ENCODE measurements at places on chromosomes 6 and 20.
A peak's percentile ranks its signal among the peaks of the same experiment; 100 is the strongest.

DNA sequence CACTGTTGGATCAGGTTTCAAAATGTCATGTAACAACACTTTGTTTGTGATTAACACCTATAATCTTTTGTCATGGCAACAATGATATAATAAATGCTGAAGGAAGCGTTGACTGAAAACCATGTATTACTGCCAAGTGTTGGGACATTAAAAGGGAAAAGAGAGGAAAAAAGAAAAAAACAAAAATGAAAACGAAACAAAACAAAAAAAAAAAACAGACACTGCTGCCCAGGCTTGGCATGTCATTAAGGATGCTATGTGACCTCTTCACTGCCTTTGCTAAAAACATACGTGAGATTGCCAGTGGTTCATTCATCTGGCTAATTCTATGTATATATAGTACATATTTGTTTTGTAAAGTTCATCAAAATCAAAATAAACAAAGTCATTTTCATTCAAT is 516.7 kb upstream of the RNF217 start:
- DNase-seq: no peak

DNA sequence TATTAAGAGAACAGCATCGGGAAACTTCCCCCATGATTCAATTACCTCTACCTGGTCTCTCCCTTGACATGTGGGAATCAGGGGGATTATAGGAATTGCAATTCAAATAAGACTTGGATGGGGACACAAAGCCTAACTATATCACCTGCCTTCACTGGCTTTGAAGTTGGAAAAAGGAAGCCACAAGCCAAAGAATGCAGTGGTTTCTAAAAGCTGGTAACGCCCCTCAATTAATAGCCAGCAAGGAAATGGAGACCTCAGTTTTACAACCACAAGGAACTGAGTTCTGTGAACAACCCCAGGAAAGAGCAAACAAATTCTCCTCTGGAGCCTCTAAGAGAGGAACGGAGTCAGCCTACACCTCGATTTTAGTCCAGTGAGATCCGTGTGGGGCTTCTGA is 244.1 kb downstream of the TFAP2A start:
- DNase-seq: no peak

DNA sequence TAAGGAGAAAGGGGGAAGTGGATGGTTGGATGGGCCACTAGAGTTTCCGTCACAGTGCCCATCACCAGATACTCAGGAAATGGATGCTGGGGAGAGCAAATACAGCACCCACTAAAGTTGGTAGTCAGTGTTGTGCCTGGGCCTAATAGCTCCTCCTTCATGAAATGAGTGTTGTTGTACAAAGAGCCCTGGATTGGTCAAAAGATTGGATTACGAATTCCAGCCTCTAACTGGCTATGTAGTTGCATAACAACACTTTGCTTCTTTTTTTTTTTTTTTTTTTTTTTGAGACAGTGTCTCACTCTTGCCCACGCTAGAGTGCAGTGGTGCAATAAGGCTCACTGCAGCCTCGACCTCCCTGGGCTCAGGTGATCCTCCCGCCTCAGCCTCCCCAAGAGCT is 27.4 kb downstream of the KCNG1 start:
- DNase-seq: no peak

DNA sequence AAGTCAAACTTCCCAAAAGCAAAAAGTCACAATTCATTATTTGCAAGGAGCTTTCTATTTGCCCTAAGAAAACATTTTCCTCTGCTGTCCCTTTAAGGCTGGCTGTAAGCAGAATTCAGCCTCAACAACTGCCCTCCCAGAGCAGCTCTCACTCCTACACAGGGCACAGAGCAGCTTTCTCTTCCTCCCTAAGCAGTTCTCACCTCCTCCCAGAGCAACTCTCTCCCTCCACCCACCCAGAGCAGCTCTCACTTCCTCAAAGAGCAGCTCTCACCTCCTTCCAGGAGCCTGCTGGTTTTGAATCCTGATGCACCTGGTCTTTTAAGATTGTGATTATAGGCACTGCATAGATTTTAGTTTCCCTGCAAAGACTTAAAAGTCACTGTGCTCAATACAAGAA is 120.6 kb upstream of the TMEM181 start:
- DNase-seq: no peak

DNA sequence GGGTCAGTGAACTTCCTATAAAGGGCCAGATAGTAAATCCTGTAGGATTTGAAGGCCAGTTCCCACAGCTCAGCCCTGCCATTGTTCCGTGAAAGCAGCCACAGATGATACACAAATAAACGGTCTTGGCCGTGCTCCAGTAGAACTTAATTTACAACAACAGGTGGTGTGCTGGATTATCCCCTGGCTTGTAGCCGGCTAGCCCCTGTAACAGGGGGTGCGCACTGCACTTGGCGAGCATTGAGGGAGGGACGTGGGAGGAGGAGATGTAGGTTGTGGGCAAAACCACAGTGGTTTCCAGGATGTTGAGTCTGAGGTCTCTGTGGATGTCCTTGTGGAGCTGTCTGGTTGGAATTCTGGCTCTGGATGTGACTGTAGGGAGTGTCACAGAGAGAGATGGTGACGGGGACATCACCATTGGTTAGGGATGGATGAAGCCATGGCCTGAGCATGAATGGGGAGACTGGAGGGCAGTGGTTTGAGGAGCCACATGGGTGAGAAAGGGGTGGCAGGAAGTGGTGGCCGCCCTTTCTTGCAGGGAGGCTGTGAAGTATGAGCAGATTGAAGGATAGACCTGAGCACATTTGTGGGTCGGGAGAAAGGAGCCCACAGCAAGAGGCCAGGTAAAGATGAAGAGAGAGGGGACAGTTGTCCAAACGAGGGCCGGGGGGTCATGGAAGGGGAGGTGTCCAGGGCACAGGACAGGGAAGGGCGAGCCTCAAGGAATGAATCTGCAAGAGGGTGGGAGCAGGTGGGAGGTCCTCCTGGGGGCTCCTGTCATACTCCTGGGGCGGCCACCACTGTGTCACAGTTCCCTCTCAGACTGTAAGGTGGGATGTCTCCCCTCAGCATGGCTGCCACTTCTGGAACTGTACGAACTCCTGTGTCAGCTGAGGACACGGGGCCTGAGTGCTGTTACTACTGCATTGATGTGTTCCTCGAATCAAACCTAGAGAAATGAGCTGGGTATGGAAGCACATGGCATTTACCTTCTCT is 53.6 kb downstream of the CDH26 start:
- DNase-seq: no peak

GRCh38 chr6:46773201-46773855 is 19.9 kb upstream of the MEP1A start:
- no peak for DNase-seq

DNA sequence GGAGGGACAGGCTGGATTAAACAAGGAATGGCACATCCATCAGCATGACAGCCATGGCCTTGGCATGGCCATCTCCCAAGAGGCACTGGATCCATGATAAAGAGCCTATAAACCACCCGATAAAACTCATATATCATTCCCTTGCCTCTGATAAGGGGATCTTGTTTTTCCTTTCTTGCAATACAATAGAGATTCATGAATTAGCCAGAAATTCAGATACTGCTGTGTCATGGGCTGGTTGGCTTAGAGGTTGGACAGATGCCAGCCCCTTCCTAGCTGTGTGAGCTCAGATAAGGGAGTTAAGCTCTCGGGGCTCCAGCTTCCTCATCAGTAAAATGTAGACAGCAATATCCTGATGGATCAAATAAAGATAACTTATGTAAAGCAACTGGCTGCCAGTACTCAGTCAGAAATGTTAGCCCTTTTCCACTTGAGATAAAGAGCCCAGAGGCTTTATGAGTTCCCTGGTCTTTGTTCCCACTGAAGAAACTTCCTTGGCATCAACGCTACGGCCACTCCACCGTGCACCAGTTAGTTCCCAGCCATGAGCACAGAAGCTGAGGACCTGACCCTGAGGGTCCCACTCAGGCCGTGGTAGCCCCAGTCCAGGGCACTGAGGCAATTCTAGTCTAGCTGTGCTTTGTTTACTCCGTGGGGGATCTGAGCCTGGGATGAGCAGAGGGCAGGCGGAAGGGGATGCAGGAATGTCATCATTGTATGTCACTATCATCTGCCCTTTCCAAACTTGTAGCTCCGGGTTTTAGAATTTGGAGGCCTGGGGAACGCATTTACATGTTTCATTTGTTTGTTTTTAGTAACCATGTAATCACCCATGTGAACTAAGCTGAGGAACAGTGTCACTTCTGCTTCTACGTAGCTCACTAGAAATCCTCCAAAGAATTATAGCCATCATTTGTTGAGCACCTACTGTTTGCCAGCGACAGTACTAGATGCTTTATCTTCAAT is 67.2 kb upstream of the TBC1D7 start:
- peak; percentile 81 for DNase-seq

- no peak for DNase-seq
Measured at GRCh38 chr20:21145424-21145823, 19.5 kb downstream of the KIZ start.

- no peak for DNase-seq
Measured at GRCh38 chr6:144559865-144560593, 274.9 kb downstream of the UTRN start.

Data from Right ventricle myocardium superior (tissue), 1 donor.